ENCODE measurements at places on chromosomes 2 and 18. TPM values are rescaled to one million over a fixed set of nuclear protein-coding genes. Genes with fewer than 3 reads are reported as not detected.

LRPPRC gene
- total RNA-seq, result 42.6 TPM

LRATD1 gene
- total RNA-seq, result 1.2 TPM

CYS1 gene
- total RNA-seq, result 7.1 TPM

- H3K27me3 ChIP-seq, result no peaks in the 10 kb centered on the region
- H3K27ac ChIP-seq, result no peak overlapping the region
- no peaks in the 10 kb centered on the region for H3K36me3 ChIP-seq
- H3K4me3 ChIP-seq, result no peak overlapping the region
- 0 out of 2 replicates have a peak, but pooled peaks cover 2% of the 10 kb centered on the region for H3K4me1 ChIP-seq
- peak; percentile 14 for DNase-seq
Observed at GRCh38 chr18:61503688-61504087, 170.5 kb downstream of the CDH20 start.

GRCh38 chr2:86818114-86818801, 27.5 kb upstream of the CD8A start:
- no peak overlapping the region for H3K27ac ChIP-seq
- no peak for DNase-seq
- H3K4me1 ChIP-seq, result no peaks in the 10 kb centered on the region
- H3K27me3 ChIP-seq, result peaks cover 35% of the 10 kb centered on the region

GRCh38 chr2:227614246-227614645, 394 bp downstream of the SCYGR3 start:
- no peak overlapping the region for H3K27ac ChIP-seq
- no peak overlapping the region for H3K4me3 ChIP-seq
- no peaks in the 10 kb centered on the region for H3K4me1 ChIP-seq
- no peak for DNase-seq

DNA sequence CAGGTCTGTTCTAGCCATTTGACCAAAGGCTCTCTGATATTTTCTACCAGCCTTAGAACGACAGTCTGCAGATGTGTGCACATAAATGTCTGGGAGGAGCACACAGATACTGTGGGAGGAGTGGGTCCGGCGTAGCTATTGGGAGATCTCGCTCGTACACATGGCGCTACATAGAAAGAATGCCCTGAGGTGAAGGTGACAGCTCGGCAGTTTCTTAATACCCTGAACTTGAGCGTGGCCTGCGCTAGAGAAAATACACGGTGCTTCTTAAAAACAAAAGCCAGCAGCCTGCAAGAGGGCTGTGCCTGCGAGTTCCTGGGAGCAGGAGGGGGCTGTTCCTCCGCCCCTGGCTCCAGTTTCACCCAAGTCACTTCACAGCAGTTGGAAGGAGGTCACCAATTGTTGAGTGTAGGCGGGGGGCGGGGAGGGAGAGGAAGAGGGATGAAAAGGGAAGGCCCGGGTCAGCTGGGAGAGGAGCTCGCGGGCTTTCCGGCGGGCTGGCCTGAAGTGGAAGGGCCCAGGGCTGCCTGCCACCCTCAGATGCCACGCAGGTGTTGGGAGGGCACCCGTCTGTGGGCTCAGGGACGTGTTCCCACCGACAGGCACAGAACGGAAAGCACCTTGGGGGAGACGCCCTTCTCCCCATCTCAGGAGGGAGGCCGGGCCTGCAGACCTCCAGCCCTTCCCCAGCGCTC, 124.7 kb upstream of the ZNF516 start:
- H3K4me1 ChIP-seq, result peaks cover 27% of the 10 kb centered on the region
- H3K27me3 ChIP-seq, result no peaks in the 10 kb centered on the region
- H3K27ac ChIP-seq, result peak overlapping the region; percentile 70
- H3K36me3 ChIP-seq, result no peaks in the 10 kb centered on the region

DNA sequence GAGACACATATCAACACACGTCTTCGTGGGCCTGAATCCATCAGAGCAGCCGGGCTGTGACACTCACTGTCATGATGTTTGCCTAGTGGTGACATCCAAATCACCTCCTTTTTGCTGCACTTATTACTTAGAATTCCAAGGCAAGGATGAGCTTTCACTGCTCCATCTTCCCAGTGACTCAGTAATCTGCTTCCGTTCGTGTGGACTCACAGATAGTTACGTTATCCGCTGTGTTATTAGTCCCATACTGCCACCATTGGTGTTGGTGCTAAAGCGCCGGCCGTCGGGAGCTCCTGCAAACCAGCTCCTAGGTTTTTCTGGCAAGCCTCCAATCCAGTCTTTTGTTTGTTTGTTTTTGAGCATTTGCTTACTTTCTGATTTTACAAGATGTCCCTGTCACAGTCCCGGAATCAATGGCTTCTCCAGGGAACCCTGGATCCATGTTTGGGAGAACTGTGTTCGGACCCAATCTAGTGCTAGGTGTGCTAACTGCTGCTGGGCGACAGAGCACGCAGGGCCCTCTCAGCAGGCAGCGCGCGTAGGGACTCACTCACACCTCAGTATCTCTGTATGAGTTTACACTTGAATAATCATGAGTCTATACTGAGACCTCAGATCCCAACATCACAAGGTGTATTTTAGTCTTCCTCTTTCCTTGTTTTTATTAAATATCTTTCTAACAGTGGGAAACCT, 42.6 kb downstream of the HDAC4 start:
- H3K36me3 ChIP-seq, result no peaks in the 10 kb centered on the region
- peaks cover 23% of the 10 kb centered on the region for H3K4me1 ChIP-seq
- H3K27me3 ChIP-seq, result no peaks in the 10 kb centered on the region
- DNase-seq, result peak; percentile 77
- no peak overlapping the region for H3K27ac ChIP-seq

DNA sequence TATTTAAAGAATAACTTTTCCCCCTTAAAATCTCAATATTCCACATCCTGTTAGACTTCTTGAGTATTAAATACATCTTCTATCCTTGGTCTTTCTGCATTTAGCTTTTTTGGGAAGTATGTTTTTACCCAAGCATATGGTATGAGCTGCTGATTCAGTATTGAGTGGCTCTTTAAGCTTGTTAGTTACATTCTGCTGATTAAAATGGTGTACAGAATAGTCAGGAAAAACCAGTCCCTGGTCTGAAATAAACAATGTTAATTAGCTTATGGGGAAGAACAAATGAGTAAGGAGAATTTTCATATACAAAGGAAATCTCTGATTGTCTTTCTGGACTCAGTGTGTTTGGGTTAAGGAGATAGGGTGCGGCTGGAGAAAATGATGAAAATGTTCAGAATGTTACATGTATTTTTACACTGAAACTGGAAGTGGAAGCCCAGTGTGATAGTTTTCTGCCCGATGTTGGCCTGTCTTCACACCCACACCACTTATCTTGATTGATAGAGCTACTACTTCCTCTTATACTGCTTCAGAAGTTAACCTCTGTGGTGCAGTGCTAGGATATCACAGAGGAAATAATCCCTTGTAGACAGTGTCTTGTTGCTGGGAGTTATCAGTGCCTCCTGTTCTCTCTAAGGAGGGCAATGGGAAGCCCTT, 84.0 kb downstream of the MSH2 start:
- H3K4me3 ChIP-seq, result no peak overlapping the region
- H3K27me3 ChIP-seq, result no peaks in the 10 kb centered on the region
- peaks cover 27% of the 10 kb centered on the region for H3K4me1 ChIP-seq
- DNase-seq, result no peak
- H3K27ac ChIP-seq, result no peak overlapping the region

GRCh38 chr18:36547544-36547943, 250.0 kb downstream of the FHOD3 start:
- H3K36me3 ChIP-seq, result no peaks in the 10 kb centered on the region
- no peak for DNase-seq
- H3K27me3 ChIP-seq, result no peaks in the 10 kb centered on the region
- H3K27ac ChIP-seq, result no peak overlapping the region
- no peak overlapping the region for H3K4me3 ChIP-seq
